ENCODE measurements at places on chromosomes 3 and 15.

- DNase-seq = no peak
Measured at GRCh38 chr3:1798711-1799405, 299.8 kb upstream of the CNTN4 start.

GRCh38 chr3:39900462-39901002 is 91.1 kb downstream of the MYRIP start:
- DNase-seq = no peak

- no peak for DNase-seq
Measured at GRCh38 chr3:171797873-171798272, 12.4 kb downstream of the PLD1 start.

DNA sequence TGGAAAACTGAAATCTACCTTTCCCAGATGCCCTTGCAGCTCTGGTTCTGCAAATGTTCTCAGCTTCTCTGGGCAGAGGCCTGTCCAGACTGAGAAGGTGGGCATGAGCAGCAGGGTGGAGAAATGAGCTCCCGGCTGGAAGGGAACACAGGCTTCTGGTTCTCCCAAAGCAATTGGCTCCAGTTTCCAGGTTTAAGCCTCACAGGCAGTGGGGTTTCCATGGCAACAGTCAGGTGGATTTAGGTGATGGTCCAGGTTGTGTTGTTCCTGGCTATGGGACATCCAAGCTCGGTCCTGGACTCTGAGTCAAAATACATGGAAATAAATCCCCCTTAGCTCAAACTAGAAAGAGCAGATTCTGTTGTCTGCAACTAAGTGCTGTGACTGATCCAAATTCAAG is 94.6 kb upstream of the IQSEC1 start:
- no peak for DNase-seq

DNA sequence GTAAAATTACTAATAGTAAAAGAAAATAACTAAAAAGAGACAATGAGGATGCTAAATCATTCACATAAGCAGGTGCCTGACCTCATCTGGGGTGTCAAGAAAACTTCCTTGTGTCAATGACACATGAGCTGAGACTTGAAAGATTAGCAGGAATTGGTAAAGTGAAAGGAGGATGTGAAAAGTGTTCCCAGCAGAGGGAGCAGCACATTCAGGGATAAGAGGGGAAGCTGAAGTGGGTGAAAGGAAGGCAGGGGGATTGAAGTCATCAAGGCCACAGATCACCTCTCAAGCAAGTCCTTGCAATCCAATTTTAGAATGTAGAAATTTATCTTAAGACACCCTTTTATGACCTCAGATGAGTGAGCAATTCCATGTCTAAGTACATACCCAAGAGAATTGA is 60.2 kb upstream of the ACP3 start:
- no peak for DNase-seq

GRCh38 chr3:190038050-190038933 is 82.4 kb downstream of the P3H2 start:
- DNase-seq = no peak

DNA sequence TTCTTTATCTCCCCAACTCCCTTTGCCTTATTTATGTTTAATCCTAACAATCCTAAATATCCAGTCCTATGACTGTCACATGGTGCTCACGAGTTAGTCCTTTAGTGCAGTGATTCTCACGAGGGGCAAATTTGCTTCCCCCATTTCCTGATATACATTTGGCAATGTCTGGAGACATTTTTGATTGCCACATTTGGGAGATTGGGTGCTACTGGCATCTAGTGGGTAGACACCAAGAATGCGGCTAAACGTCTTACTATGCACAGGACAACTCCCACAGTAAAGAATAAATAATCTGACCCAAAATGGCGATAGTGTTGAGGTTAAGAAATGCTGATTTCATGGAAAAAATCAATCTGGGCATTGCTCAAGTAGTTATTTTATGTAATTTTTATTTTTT is 466.5 kb downstream of the ROBO2 start:
- DNase-seq = no peak

DNA sequence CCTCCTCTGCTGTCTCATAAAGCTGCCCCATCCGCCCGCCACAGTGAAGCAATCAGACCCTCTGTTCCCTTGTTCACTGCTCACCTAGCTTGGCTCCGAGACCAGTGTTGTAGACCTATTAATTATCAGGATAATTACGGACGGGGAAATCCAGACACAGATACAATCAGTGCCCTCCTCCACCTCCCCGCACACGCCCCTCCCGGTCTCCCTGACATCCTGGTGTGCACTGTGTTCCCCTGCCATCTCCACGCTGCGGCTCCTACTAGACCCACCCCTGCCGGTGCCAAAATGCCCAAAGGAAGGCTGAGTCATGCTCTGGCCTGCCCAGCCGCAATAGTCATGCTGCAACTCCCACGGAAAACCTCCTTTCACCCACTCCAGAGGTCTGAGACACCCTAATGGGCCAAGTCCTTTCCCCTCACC is 277.3 kb upstream of the TLE3 start:
- peak; percentile 6 for DNase-seq

DNA sequence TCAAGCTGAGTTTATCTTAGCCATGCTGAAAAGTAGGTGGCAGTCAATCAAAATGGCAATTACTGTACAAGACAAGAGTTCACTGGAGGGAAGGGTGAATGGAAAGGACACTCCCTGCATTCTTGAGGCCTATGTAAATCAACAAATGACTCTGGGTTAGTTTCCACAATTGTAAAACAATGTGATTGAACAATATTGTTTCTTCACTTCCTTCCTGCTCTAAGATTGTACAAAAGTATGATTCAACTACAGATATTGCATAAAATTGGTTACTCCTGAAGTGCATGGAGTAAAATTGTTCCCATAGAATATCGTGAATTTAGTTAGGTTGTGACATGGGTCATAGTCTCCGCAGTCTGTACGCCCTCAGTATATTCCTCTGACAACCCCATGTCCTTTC is 277.6 kb downstream of the LPP start:
- no peak for DNase-seq

- DNase-seq = no peak
Measured at GRCh38 chr3:141477224-141477623, 9.6 kb upstream of the RASA2 start.

DNA sequence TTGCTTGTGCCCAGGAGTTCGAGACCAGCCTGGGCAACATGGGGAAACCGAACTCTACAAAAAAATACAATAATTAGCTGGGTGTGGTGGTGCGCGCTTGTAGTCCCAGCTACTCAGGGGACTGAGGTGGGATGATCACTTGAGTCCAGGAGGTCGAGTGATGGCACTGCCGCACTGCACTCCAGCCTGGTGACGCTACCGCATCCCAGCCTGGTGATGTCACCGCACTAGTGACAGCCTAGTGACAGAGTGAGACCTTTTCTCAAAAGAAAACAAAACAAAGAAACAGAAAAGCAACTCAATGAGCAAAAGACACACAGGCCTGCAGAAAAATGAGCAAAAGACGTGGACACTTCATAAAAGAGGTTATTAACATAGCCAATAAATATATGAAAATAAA is 19.9 kb upstream of the SYNM start:
- no peak for DNase-seq

GRCh38 chr15:90807786-90808086 is 60.7 kb upstream of the FURIN start:
- DNase-seq = no peak

- peak; percentile 31 for DNase-seq
Measured at GRCh38 chr15:75200765-75201615, 692 bp upstream of the C15orf39 start.

- no peak for DNase-seq
Measured at GRCh38 chr15:81334768-81335435, 11.0 kb upstream of the STARD5 start.

- DNase-seq = no peak
Measured at GRCh38 chr15:90789462-90789861, 72.3 kb downstream of the BLM start.

DNA sequence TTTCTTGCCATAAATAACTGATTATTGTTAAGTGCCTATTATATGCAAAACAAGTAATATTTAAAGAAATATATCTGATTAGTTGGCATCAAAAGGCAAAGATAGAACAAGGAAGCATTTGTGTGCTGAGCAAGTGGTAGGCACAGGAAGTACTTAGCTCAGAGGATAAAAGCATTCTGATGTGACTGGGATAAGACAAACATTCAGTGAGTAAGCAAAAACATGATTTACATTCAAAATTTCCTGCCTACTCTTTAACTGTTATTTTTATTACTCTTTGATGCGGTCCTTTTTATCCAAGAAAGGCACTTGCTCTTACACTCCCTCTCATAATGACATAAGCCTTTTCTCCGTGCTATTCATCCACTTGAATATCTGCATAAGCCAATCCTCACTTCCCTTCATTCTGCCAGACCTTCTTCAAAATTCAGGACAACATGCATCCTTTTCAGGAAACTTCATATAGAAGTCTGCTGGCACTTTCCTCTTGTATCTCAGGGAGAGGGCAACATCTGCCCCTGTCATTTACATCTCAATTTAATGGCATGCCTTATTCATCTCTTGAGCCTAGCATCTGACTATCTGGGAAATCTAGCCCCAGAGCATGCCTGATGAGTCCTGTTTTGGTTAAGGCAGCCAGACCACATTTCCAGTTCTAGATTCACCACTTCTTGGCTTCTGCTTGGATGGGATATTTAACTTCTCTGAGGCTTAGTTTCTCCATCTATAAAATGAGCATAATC is 478.2 kb upstream of the ROBO2 start:
- no peak for DNase-seq

DNA sequence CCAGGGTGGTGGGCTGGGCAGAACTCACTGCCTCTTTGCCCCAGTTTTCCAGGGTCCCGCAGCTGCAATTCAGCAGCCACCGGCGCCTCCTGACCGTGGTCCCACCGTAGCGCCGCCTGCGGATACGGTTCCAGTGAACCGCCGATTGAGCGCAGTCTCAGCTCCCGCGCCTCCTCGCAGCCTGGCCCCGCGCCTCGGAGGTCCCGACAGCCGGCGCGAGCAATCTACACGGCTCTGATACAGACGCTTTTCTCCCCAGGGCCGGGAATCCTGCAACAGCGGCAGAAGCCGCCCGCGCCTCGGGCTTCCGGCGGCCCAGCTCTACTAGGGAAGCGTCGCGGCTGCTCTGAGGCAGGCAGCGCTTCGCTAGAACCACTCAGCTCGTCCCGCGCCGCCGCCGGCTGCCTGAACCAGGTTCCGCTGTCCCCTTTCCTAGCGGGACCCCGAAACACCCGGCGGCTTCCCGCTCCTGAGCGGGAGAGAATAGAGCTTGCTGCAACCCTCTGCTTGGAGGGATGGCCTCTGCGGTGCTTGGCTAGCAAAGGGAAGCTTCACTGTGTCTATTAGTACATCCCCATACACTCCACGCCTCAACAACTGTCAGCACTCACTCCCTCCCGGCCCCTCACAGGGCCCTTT is 3.1 kb downstream of the FOXL2NB start:
- no peak for DNase-seq

DNA sequence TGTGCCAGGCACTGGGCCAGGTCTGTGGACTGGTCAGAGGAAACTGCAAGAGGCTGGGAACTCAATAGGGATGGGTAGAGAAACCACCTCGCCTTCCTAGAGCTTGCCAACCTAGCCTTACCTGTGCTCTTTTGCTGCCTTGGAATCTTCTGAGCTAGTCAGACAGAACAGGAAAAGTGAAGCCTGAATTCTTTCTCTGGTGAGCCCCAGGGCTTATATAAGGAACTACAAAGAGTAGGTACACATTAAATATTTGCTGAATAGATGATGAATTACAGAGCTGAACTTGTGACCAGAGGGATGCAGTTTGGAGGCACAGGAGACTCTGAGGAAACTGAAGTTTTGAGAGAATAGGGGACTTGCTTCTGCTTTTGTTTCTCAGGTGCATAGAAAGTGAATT is 15.6 kb upstream of the FBXW12 start:
- DNase-seq = no peak

- no peak for DNase-seq
Measured at GRCh38 chr3:168414149-168414548, 318.4 kb upstream of the GOLIM4 start.

- DNase-seq = no peak
Measured at GRCh38 chr3:114899186-114899931, 247.7 kb downstream of the ZBTB20 start.

DNA sequence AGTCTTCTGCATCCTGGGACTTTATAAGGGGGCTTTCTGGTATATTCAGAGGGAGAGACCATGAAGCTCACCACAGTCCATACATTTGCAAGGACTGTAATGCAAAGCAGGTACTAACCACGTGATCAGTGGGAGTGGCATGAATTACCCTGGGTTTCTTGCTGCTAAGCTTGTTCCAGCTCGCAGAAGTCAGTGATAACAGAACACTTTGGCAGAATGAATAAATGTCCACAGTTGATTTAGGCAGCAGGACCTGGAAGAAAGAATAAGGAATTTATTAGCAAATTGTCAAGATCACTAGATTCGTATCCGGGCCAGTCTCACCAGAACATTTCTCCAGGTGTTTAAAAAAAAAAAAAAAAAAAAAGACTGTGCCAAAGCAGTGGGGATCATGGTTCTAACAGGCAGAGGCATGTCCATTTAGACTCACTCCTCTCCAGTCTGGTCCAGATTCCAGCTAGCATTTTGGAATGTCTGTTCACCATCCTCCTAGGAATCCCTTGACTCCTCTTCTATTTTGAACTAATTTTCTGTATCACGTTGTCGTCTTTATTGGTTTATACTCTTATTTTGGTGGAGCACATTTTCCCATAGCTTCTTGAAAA is 24.5 kb downstream of the HHLA2 start:
- DNase-seq = no peak

GRCh38 chr3:134374105-134374790 is at the start of gene AMOTL2:
Gene AMOTL2, minus strand, starts transcription at chr3:134374447. Its CDS starts 3,014 bp downstream, at chr3:134371433.
- no peak for DNase-seq

GRCh38 chr3:189586941-189587663 is 44.1 kb upstream of the TP63 start:
- DNase-seq = no peak

- DNase-seq = no peak
Measured at GRCh38 chr3:133812872-133813271, 7.3 kb downstream of the SRPRB start.

DNA sequence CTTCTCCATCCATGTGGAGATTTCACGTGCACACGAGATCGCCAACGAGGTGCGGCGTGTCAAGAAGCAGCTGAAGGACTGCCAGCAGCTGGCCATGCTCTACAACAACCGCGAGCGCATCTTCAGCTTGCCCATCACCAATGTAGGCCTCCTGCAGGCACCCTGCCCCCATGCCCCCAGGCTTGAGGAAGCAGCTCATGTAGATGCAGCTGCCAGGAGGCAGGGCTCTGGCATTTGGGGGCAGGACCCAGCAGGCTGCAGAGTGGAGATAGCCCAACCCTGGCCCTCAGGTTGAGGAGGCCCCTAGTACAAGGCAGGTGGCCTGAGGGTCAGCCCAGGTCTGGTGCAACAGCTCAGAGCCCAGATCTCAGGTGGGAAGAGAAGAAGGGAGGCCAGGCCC is 36.4 kb downstream of the DNAH1 start:
- no peak for DNase-seq

- DNase-seq = no peak
Measured at GRCh38 chr15:25543196-25543595, 104.4 kb upstream of the UBE3A start.

DNA sequence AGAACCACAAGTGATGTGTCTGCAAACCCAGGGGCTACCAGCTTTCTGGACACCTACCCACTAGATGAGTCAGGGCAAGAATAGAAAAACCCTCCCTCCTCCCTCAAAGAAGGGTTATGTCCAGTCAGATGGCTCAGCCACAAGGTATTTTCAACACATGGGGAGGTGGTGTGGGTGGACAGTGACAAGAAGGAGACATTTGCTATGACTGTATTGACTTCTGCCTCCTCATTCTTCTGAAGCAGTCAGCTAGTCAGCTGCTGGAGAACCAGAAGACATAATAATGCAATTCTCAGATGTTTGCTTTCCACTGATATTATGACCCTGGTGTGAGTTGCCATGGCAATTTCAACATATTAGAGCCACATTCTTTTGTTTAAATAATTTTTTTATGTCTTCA is 66.7 kb upstream of the GOLGA8B start:
- DNase-seq = no peak

- DNase-seq = no peak
Measured at GRCh38 chr3:4765212-4765611, 214.0 kb upstream of the BHLHE40 start.
